Testis (tissue), 5 donors: ENCODE measurements at places on chromosomes 2 and 18. TPM values are rescaled to one million over a fixed set of nuclear protein-coding genes. Genes with fewer than 3 reads are reported as not detected.

GRCh38 chr2:200650195-200650594 is 64.4 kb downstream of the AOX1 start:
- no peak for DNase-seq
- H3K4me1 ChIP-seq = no peaks in the 10 kb centered on the region
- no peak overlapping the region for H3K27ac ChIP-seq
- no peaks in the 10 kb centered on the region for H3K27me3 ChIP-seq
- no peak overlapping the region for H3K4me3 ChIP-seq
- no peaks in the 10 kb centered on the region for H3K36me3 ChIP-seq

DNA sequence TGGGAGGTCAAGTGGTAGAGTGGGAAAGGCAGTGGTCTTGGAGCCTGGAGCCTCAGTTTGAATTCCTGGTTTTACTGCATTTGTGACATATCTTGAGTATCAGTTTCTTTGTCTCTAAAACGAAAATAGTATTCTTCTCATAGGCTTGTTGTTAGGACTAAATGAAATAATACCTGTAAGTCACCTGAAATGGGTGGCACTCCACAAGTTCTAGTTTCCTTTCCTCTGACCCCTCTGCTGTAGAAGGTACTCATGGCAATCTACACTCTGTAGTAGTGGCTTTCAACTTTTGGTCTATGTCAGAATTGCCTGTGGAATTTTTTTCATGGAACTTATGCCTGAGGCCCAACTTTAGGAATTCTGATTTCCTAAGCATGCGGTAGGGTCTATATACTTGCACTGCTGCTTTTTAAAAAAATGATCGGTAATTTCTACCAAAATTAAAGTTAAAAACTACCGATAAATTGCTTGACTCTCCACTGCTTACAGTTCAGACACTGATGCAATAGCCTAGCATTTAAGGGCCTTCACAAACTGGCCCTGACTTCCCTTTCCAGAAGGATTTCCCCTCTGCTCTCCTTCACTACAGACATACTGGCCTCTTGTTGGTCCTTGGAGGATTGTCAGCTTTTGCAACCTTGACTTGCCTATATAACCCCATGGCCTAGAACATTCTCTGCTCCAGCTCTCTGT is 47.2 kb downstream of the PLEK start:
- no peaks in the 10 kb centered on the region for H3K36me3 ChIP-seq
- no peaks in the 10 kb centered on the region for H3K4me1 ChIP-seq
- no peaks in the 10 kb centered on the region for H3K27me3 ChIP-seq
- no peak overlapping the region for H3K27ac ChIP-seq
- no peak for DNase-seq
- H3K4me3 ChIP-seq = no peak overlapping the region

DNA sequence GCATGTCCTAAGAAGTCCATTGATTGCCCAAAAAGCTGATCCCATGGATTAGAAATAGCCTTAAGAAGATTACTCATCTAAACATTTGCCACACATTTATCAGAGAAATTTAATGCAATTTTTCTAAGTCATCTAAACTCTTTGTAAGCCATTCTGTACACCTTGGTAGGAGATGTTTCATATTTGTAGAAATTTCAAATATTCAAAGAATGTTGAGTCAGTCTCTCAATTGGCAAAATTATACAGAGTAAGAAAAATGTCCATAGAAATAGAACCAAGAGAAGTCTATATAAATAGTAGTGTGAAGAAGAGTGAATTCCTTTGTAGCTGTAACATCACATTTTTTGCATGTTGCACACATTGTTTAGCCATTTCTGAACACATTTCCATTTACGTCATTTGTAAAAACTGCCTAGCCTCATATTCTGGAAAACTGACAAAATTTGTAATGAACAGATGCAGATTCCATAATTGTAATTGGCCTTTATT is 128.6 kb downstream of the MSTN start:
- no peak overlapping the region for H3K27ac ChIP-seq
- peaks cover 5% of the 10 kb centered on the region for H3K4me1 ChIP-seq
- no peak for DNase-seq
- no peak overlapping the region for H3K4me3 ChIP-seq
- no peaks in the 10 kb centered on the region for H3K36me3 ChIP-seq

DNA sequence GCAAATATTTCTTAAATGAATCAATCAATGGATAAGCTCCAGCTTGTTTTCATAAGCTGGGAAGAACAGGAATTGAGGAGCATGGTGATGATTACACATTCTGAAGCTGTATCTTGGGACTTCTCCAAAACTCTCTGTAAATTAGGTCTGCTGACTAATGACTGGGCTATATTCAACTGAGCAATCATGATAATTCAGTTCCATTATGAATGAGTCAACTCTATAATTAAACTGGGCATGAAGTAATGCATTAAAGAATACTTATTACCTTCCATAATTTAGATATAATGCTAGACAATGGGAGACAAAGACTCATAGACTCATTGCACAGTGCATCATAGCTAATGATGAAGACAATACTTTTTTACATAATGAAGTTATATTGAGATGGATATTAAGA is 207.4 kb downstream of the CBLN2 start:
- no peak overlapping the region for H3K4me3 ChIP-seq
- no peaks in the 10 kb centered on the region for H3K27me3 ChIP-seq

Gene CENPA
- 5.0 TPM for total RNA-seq
